ENCODE measurements at places on chromosomes 11 and 22.

DNA sequence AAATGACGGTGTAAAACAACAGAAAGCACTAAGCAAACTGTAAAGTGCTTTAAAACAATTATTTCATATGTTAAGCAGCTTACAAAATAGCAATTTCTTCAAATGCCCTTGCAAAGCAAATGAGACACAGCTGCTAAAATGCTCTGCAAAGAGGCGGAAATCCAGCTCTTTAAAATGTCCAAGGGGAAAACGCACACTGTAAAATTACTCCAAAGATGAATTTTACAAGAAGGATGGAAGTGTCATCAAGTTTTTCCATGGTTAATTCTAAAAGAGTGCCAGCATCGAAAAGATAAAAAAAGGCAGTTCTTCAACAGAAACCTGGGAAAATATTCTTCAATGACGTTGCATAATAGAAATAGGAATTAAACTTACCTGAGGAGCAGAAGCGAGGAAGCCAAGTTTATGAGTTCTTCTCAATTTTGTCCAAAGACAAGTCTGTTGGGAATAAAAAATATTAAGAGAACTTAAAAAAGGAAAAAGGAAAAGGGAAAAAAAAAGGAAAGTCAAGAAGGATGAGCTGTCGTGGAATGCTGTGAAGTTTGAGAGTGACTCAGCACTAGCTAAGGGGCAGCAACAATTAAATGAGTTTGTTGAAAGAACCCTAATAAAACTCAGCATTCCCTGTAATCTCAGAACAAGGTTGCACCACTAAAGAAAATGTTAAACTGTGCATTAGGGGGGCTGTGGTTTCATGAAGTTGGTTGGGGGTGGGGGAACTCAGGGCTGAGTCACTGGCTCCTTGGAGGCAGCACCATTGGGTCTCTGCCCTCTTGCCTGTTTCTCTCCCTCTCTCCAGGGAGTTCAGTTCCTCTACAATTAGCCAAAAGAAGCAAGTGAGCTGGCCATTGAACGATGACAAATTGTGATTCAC lies 64.2 kb upstream of the BLID start:
- DNase-seq = no peak

DNA sequence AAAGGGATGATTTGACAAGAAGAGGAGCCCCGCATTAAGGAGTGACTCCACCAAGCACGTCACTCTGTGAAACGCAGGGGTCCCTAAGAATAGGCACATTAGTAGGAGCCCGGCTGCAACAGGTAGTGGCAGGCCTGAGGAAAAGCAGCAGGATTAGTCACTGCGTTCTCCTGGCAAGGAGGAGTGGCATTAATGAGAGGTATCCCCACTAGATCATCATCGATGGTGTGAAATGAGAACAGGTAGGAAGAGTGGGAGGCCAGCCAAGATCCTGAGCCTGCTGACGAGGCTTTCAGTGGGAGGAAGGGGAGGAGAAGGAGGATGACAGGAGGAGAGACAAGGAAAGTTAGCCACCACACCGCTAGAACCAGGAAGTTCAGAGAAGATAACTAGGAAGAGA lies 38.6 kb downstream of the NRXN2 start:
- DNase-seq = no peak

DNA sequence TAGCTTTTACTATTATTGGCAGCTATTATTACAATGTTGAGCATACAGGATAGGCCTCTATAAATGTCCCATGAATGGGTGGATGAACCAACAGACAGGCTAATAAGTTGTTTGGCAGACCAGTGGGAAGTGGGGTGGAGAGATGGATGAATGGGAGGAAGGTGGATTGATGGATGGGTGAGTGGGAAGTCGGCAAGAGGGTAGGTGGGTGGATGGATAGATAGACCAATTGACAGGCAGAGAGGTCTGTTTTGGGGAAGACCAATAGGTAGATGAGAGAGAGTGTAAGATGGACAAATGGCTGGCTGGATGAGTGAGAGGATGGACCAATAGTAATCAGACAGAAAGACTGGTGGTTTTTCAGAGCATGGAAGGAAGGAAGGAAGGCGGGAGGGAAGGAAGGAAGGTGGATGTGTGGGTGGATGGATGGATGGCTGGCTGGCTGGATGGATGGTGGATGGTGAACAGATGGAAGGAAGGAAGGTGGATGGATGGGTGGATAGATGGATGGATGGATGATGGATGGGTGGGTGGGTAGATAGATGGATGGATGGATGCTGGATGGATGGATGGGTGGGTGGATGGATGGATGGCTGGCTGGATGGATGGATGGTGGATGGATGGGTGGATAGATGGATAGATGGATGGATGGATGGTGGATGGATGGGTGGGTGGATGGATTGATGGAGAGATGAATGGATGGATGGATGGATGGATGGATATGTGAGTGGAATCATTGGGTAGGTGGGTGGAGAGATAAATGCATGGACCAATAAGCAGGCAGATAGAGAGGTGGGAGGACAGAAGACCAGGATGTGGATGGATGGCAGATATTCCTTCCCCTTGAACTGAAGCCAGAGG lies 37.4 kb downstream of the RASD2 start:
- no peak for DNase-seq

- DNase-seq = no peak
These were observed 38.7 kb downstream of the MYO18B start for GRCh38 chr22:25780673-25781072.

- DNase-seq = no peak
These were observed 788.3 kb downstream of the NTM start for GRCh38 chr11:132158696-132159095.

- DNase-seq = no peak
These were observed 14.6 kb downstream of the SMARCB1 start for GRCh38 chr22:23801238-23801821.

Measured in NK-92 treated with Interleukin-12 subunit alpha and Interleukin-12 subunit beta, amount 100 ng/mL, for 24 hours (cell line).